Stimulated activated CD8-positive, alpha-beta memory T cell treated with anti-CD3 and anti-CD28 coated beads, Interleukin-15, amount 100 ng/mL, for 1 hour (primary cell): ENCODE measurements at places on chromosomes 4 and X.

DNA sequence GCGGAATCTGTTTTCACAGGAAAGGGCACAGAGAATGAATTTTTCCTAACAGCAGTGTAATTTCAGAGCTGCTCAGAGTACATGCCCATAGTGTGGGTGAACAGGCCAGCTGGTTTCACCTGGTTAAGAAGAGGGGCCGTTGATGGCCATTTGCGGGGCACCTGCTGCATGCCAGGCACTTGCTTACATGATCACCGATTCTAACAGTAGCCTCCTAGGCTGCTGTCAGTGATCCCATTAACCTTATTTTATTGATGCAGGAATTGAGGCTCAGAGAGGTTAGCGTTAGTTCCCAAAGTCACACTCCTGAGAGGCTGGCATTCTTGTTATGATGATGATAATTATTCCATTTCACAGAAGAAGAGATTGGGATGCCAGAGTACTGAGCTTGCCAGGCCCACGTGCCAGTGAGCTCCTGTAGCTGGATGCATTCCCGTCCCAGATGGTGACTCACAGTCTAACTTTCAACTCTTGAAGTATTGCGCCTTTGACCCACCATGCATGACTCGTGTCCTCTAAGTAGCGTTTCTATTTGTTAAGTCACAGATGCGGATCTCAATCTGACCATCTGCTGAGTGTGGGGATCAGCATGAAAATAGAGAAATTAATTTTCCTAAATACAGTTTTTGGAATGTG, 76.5 kb downstream of the PSAPL1 start:
- no peak for DNase-seq

GRCh38 chrX:107979534-107979933, 2.6 kb downstream of the TEX13B start:
- no peak for DNase-seq

- DNase-seq: no peak
Measured at GRCh38 chr4:119008761-119009160, 120.1 kb downstream of the SYNPO2 start.

- no peak for DNase-seq
Measured at GRCh38 chrX:13412208-13412600, 92.4 kb upstream of the ATXN3L start.

- DNase-seq: no peak
Measured at GRCh38 chr4:38169524-38169923, 209.3 kb downstream of the PTTG2 start.

DNA sequence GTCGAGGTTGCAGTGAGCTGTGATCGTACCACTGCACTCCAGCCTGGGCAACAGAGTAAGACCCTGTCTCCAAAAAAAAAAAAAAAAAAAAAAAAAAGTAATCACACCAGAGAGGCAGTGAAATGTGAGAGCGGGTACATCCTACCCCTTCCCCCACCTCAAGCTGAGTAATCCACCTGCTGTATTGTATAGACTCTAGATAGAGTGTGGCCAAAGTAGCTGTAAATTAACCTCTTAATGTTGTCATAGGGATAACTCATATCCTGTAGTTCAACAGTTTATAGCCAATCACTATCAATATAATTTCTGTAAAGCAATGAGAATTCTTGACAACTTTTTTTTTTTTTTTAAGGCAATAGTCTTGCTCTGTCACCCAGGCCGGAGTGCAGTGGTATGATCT, 30.8 kb downstream of the TNIP2 start:
- DNase-seq: no peak

DNA sequence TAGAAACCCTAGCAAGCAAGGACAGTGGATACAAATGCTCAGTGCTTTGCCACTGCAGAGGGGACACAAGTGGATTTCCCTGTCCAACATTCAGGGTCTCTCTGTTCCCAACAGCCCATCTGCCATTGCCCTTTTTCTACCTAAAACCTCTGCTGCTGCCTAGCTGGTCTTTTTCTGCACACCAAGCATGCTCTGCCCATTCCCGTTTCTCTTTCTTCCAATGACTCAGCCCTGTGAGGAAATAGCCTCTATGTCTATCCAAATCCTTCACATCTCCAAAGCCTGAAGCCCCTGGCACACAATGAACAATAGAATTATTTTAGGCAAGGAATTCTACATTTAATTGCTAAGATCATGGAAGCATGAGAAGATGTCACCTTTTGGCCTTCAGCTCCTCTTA, 5.7 kb upstream of the AMELX start:
- DNase-seq: no peak

- DNase-seq: no peak
Measured at GRCh38 chr4:183449193-183449882, 4.9 kb downstream of the CDKN2AIP start.

DNA sequence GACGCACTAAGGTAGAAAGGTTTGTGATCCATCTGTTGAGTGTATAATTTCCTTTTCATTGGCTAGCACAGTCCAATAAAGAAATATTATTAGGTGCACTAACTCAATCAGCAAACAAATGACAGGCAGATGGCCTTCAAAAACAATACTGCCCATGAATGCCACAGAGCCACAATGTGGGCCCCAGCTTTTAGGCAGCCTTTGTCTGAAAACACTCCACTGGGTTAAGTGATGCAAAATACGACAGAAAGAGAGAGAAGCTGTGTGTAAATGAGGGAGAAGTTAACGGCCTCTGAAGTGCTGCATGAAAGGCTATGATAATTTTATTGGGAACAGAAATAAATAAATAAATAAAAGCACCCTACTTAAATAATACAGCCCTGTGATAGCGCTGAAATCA, 274.6 kb downstream of the NKX6-1 start:
- no peak for DNase-seq

- no peak for DNase-seq
Measured at GRCh38 chr4:143399113-143399949, 62.7 kb downstream of the GAB1 start.

GRCh38 chr4:163107754-163108153, 58.9 kb downstream of the NAF1 start:
- DNase-seq: no peak
